ENCODE measurements at places on chromosomes 5 and 9.
A peak's percentile ranks its signal among the peaks of the same experiment; 100 is the strongest.

DNA sequence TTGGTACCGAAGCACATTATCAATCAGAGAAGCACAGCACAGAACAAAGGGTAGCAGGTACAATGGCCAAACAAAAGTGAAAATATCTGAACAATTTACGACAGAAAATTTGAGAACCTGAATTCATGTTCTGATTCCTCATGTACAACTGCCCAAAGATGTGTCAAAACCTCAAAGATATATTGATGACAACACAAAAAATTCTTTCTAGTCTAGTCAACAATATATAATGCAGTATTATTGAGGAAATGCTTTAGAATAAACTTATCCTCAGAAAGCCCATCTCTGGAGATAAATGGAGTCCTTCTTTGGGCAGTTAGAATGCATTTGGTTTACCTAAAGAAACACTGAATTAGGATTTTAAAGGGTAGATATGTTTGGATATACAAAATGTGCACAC, 6.8 kb upstream of the SMARCA2 start:
- no peaks in the 10 kb centered on the region for H3K4me1 ChIP-seq
- H3K27ac ChIP-seq: no peak overlapping the region
- H3K36me3 ChIP-seq: no peaks in the 10 kb centered on the region
- no peak overlapping the region for H3K4me3 ChIP-seq

DNA sequence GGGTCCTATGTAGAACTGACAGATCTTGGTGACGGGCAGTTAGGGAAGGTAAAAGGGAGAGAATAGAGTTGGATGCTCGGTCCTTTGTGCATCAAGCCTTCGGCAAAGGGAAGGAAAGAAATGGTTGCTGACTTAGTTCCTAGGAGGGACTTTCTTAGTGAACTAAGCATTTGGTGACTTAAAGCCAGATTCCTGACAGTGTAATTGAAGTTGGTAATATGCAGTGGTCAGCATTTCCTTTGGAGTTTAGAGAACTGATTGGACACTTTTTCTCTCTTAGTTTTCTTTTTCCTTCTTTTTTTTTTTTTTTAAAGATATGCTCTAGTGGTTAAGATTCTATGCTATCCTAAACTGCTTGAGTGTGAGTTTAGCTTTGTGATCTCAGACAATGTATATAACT, 2.3 kb downstream of the CLTA start:
- H3K4me1 ChIP-seq: peaks cover 31% of the 10 kb centered on the region
- peak; percentile 15 for DNase-seq
- H3K36me3 ChIP-seq: no peaks in the 10 kb centered on the region

DNA sequence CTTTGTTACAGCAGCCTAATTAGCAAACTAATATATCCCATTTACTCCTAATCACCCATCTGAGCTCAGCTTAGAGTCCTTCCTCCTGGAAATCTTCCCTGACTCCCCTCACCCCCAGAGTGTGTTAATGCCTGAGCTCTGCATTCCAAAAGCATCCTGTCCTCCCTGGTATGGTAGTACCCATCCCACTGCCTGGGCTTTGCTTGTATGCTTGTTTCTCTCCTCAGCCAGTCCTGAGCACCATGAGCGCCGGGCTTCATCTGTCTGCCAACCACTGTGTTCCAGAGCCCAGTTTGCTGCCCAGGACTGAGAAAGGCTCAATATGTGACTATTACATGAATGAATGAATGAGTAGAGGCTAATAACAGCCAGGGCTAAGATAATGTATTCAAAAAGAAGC, 272.4 kb downstream of the CDK5RAP2 start:
- H3K36me3 ChIP-seq: no peaks in the 10 kb centered on the region
- H3K4me1 ChIP-seq: no peaks in the 10 kb centered on the region
- no peak for DNase-seq
- H3K27ac ChIP-seq: no peak overlapping the region
- H3K4me3 ChIP-seq: no peak overlapping the region

- no peaks in the 10 kb centered on the region for H3K36me3 ChIP-seq
- DNase-seq: no peak
- no peak overlapping the region for H3K4me3 ChIP-seq
- H3K27me3 ChIP-seq: no peaks in the 10 kb centered on the region
- H3K27ac ChIP-seq: no peak overlapping the region
Observed at GRCh38 chr9:137502008-137502911, 43.1 kb upstream of the NSMF start.

DNA sequence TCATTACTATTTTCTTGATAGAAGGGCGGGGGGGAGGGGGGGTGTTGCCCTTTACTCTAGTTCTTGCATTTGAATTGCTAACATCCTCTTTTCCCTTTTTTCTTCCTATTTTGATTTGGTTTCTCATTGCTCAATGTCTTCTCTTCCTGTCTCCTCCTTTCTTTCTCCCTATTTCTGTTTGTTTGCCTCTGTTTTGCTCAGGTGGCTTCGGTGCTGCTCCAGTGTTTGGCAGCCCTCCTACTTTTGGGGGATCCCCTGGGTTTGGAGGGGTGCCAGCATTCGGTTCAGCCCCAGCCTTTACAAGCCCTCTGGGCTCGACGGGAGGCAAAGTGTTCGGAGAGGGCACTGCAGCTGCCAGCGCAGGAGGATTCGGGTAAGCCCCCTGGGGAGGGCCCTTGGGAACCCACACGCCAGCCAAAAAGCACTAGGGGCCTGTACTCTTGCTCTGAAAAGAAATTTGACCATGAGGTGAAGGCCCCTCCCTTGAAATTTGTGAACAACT, 48.3 kb downstream of the FAM78A start:
- no peak overlapping the region for H3K4me3 ChIP-seq
- peak; percentile 15 for DNase-seq
- H3K4me1 ChIP-seq: peaks cover 39% of the 10 kb centered on the region
- H3K27ac ChIP-seq: no peak overlapping the region
- peaks cover 10% of the 10 kb centered on the region for H3K36me3 ChIP-seq

DNA sequence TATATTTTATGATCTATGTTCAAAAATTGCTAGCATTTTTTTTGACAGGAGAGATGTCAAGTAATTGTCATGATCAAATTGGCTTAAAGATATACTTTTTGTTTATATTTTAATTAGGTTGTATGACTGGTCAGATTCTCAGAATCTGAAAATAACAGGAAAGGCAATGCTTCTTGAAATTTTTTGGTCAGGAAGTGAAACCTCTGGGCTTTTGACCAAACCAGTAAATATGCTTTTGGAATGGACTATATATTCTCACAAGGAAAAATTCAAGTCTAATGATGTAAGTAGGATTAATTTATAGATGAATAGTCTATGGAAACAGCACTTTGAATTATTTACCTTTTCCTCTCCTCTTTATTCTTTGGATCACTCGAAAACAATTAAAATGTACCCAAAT, 52.3 kb downstream of the SLF1 start:
- H3K27me3 ChIP-seq: no peaks in the 10 kb centered on the region
- no peak overlapping the region for H3K27ac ChIP-seq
- no peaks in the 10 kb centered on the region for H3K36me3 ChIP-seq
- DNase-seq: peak; percentile 30
- H3K4me1 ChIP-seq: peaks cover 5% of the 10 kb centered on the region

- H3K27me3 ChIP-seq: no peaks in the 10 kb centered on the region
- H3K36me3 ChIP-seq: no peaks in the 10 kb centered on the region
- DNase-seq: peak; percentile 93
- no peak overlapping the region for H3K4me3 ChIP-seq
- no peaks in the 10 kb centered on the region for H3K4me1 ChIP-seq
Observed at GRCh38 chr9:32954642-32955041, 46.8 kb downstream of the APTX start.

Data from endothelial cell of umbilical vein (primary cell).